ENCODE measurements at places on chromosomes 7 and 10.

GRCh38 chr7:92158660-92159575 lies 20.0 kb downstream of the LRRD1 start:
- no peak for DNase-seq

GRCh38 chr7:90666186-90666585 lies 70.1 kb downstream of the CDK14 start:
- no peak for DNase-seq

DNA sequence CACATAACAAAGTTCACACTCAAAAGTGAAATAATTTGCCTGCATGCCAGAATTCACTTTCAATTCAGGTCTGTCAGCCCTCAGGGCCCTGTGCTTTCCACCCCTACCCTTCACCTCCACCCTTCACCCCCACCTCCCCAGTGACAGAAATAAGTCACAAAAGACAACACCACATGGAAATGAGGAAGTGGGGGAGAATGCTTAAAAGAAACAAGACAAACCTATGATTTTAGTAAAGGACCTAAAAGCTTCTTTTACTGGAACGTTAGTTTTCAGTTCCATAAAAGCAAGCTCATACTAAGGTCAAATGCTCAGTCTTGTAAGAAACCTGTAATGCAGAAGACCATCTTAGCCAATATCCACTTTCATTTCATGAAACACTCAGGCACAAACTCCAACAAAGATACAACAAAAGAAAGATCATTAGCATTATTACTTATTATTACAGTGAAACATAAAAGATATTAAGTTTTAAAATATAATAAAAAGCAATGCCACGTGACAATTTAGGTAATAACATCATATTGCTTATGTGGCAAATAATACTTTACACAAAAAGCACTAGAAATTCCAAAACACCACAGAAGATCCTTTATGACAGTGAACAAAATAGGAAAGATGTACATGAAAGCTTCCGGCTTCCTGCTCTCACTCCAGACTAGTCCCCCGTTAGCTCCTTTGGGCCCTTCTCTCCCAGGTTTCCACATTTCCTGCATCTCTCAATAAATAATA lies 112.1 kb downstream of the LMBR1 start:
- no peak for DNase-seq

GRCh38 chr7:10646194-10646593 lies 327.5 kb upstream of the PHF14 start:
- DNase-seq: no peak

DNA sequence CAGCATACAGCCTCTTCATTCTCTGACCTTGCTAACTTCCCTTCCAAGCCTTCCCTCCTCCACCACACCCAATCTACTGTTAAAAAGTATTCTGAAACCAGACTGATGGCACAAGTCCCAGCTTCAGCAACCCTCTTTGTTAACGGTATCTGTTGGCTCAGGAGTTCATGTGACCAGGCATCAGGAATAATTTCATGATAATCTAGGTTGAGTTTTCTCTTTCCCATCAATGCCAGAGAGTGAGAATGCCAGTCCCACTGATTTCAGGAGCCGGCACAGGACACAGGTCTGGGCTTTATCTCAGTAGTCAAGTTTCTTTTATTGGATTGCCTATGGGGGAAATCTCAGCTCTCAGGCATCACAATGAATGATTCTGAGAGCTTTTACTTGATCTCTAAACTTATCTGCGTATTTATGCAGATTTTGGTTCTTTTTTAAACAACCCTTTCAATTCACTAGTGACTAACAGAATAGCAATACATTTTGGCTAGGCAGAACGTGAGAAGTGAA lies 231.0 kb upstream of the LYZL1 start:
- DNase-seq: no peak

DNA sequence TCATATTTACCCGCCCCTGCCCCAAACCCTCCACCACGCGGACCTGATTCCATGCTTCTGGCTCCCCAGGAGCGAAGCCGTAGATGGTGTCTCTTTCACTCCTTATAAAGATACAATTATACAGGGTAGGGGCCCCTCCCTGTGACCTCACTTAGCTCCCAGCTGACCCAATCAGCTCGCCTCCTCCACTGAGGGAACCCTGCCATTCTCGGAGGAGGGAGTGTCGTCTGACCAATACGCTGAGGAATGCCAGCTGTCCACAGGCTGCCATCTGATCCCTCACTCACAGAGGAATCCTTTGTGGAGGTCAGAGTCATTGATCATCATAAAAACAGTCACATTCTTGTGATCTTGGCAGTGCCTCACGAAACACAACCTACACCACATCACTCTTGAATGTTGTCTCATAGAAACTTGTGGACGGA lies 67.5 kb upstream of the INSIG1 start:
- DNase-seq: no peak

GRCh38 chr10:82148764-82149163 lies 273.8 kb downstream of the NRG3 start:
- DNase-seq: no peak

DNA sequence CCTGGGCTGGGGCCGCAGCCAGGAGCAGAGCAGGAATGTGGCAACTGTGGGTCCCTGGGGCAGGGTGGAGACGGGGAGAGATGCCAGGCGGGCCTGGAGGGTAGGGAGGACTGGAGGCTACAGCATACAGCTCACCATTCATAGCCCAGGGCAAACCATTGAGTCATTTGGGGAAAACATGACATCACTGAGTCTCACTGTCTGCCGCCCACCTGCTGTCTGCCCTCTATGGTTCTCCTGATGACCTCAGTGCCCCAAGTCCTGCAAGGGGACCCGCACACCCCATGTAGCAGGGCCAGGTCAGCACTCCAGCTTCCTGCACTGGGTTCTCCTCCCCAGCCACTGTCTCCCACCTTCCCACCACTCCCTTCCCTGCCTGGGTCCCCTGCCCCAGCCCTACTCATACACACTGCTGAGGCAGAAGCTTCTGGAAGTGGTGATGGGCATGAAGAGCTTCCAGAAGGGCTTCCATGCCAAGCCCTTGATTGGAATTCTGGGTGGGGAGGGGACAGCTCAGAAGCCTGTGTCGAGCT lies 10.4 kb downstream of the CHST3 start:
- DNase-seq: no peak

Measured in thymus (tissue), 14 donors.